ENCODE measurements at places on chromosomes 1 and 21.

DNA sequence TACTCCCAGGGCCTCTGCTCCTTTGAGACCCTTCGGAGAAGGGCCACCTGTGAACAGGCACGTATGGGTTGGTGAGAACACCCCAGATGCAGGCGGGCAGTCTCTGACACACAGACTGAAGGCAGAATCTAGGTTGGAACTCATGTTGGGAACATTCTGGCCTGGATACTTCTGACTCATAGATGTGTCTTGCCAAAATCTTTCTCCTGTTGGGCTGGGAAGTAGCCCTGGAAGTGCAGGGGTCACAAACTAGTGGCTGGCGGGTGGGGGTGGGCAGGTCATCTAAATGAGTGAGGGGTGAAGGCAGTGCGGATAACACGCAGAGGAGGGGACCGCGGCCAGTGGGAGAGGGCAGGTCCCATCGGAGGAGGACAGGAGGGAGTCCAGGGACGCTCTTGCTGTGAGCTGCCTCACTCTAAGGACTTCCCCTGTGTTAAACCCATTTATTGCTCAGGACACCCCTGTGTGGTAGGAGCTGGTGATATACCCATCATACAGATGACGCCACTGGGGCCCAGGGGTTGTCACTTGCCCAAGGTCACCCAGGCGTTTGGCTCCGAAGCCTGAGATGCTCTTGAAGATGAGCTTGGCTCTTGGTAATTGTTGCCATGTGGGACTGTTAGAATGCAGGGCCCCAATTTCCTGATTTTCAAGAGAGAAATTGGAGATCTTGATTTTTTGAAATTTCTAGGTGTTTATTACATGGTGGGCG lies 181.0 kb downstream of the PTPRU start:
- no peak for DNase-seq

DNA sequence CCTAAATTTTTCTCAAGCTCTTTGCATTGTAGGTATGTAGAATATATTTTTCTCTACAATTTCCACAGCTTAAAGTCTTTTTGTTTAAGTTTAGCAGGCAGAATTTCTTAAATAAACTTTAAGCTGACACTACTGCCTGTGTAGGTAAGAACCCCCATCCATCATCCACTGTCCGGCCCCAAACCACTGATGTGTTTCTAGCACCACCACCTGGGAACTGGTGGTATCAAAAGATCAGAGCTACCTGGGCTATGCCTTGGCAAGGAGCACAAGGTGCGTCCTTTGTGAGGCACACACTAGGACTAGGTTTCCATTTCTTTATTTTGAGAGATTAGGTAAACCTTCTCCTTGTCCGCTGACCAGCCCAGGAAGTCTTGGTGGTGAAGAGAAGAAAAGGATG lies 10.5 kb upstream of the LELP1 start:
- DNase-seq, result no peak

DNA sequence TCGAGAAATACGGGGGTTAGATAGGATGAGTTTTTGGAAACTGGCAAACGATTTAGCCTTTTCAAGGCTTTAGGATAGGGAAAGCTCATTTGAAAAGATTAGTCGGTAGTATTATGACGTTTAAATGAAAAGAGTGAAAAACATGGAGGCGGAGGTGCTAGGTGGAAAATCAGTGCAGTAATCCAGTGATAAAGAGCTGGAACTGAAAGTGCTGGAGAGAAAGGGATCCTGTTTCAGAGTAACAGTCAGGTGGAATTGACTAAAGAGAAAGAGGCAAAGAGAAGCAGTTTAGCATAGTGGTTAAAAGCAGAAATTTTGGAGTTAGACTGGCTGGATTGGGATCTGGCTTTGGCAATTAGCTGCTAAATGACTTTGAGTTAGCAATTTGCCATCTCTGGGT lies 945 bp downstream of the WDR3 start:
- DNase-seq, result no peak

DNA sequence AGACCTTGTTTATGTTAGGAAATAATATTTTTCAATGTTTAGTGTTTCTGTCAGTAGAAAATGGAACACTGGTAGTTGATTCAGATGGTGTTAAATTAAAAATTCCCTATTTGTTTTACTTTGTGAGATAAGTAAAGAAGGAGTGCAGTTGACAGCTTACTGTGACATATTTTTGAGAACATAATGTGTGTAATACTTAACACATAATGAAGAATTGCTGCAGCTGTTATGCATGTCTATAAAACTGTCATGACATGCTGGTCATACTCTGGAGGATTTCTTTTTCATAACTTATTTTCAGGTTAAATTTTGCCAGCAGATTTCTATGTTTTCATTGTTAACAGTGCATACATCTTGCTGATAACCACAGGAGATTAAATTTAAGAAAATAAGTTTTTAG lies 296.1 kb downstream of the CTH start:
- DNase-seq, result no peak

DNA sequence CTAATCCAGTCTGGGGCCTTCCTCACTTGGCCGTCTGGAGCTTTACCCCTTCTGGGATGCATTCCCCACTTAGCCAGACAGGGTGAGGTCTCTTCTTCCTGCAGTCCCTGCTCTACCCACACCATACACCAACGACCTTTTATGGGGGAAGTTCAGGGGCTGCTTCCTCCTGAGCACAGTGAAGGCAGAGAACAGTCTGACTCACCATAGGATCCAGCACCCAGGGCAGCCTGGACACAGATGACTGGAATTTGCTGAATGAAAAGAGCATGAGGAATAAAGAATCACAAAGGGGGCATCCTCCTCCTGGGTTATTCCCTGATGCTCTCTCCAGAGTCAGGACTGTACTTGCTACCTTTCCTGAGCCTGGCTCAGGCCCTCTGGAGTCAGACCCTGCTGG lies 4.6 kb upstream of the FOXE3 start:
- no peak for DNase-seq

- no peak for DNase-seq
Measured at GRCh38 chr1:9350013-9350908, 57.6 kb downstream of the SPSB1 start.

GRCh38 chr21:15468368-15468767 lies 261.4 kb upstream of the USP25 start:
- no peak for DNase-seq

DNA sequence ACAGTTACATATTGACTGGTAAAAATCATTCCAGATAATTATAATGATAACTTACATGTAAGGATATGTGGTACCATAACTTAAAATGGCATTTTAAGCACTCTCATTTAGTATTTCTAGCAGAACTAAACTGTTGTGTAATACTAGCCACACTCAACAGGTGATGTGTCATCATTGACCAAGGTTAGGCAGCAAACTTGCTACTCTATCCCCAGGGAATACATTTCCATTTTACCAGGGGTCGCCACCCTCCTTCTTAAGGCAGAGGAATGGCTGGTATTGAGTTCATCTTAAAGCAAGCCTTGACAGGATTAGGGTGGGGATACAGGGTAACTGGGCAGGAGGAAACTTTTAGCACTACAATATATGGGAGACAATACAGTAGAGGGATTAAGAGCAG lies 259.8 kb upstream of the CAMK1G start:
- no peak for DNase-seq

DNA sequence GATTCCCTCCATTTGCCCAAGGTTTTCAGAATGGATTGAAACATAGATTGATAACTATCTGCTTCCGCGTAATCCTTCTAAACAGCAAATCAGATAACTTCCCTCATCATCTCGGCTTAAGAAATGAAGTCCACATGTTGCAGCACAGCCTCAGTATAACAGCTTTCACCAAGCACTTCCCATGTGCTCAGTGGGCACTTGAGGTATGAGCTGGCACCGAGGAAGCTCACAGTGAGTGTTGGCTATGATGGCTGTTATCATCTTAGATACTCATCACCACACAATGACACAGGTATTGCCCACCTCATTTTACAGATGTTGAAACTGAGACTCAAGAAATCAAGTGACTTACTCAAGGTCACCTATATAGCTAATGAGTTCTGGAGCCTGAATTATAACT lies 43.2 kb downstream of the RCSD1 start:
- no peak for DNase-seq

Measured in nucleus accumbens (tissue), 56 donors.